ENCODE measurements at places on chromosomes 4 and X.
A peak's percentile ranks its signal among the peaks of the same experiment; 100 is the strongest.

- no peak for DNase-seq
Measured at GRCh38 chr4:61468024-61468720, 268.0 kb downstream of the ADGRL3 start.

DNA sequence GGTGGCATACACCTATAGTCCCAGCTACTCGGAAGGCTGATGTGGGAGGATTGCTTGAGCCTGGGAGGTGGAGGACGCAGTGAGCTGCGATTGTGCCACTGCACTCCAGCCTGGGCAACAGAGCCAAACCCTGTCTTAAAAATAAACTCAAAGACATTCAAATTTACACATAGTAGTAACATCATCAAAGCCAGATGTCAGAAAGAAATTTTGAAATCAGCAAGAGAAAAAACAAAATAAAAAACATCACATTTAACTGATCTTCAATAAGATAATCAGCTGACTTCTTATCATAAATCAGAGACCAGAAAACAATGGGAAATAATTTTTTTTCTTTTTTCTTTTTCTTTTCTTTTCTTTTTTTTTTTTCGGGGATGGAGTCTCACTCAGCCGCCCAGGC lies 78.9 kb upstream of the ZCCHC13 start:
- no peak for DNase-seq

- no peak for DNase-seq
Measured at GRCh38 chr4:141002323-141002805, 130.9 kb downstream of the RNF150 start.

- no peak for DNase-seq
Measured at GRCh38 chrX:106862972-106863688, 40.0 kb downstream of the RIPPLY1 start.

- DNase-seq = no peak
Measured at GRCh38 chr4:121277194-121278105, 103.4 kb downstream of the QRFPR start.

DNA sequence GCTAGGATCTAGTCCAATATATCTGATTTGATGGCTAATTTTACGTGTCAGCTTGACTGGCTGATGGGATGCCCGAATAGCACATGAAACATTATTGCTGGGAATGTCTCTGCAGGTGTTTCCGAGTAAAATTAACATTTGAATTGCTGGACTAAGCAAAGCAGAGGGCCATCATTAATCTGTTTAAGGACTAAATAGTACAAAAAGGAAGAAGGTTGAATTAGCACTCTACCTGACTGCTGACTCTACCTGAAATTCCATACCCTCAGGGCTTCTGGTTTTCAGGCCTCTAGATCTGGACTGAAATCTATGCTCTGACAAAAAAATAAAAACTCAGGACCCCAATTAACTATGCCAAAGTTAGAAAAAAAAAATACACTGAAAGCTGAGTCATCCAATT lies 1021.9 kb downstream of the FAM133A start:
- no peak for DNase-seq

DNA sequence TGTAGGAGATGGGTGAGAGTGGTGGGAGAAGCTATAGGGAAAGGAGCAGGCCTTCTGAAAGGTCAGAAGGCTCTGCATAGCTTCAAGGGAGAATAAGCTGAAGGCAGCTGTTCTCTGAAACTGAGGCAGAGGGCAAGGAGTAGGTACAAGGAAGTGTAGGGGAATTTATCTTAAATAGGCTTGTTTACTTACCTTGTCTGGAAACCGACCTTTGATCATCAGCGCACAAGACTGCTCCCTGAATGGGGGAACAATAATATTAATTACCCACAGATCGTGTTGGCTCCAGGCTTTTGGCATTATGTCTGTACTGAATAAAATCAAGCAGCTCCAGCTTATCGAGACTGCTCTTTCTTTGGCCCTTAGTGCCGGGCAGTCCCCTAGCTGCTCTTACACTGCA lies 175.5 kb upstream of the MAGEB16 start:
- no peak for DNase-seq

DNA sequence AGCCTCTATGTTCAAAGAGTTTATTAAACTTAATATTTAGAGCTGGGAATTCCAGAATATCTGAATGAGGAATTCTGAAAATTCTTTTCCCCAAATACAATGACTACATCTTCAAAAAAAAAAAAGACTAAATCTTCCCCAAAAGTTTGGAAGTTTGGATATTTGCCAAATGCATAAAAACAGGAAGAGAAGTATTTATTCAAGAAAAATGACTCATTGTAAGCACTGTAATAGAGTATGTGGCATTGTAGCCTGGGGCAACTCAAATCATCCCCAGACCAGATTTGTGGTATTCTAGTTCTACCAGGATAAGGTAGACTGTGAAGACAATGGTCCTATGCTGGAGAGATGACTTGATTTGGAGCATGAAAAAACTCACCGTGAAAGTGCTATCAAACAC lies 78.5 kb upstream of the PDHA2 start:
- no peak for DNase-seq

DNA sequence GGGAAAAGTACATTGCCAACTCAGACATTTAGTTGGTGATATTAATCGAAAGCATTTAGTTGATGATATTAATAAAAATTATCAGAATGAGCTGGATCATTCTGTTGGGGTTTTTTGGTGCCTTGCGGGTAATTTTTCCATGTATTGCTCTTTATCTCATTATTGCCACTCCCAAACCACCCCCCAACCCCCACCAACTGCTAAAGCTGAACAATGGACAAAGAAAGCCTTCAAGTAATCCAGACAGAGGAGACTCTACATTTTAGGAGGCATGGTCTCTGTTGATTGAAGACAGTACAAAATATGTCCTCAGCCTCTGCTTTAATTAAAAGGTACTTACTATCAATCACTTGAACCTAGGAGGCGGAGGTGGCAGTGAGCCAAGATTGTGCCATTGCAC lies 22.5 kb downstream of the PDK3 start:
- no peak for DNase-seq

GRCh38 chrX:27924261-27924660 lies 57.0 kb downstream of the DCAF8L1 start:
- DNase-seq = no peak

DNA sequence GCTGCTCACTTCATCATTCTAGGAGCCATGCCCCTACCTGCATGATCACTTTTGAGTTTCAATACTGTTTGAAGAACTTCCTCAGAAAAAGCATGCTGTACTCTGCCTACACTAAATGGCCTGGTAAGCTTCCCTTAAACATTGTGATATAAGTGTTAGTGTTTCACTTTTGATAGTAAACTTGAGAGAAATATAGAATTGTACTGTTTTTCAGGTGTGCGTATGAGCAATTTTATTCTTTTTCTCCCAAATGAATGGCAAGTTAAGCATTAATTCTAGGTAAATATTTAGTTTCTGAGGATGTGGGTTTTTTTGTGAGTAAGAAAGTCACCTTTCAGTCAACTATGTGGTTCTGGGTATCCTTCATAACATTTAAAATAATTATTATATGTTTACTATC lies 484.5 kb downstream of the IL15 start:
- no peak for DNase-seq

DNA sequence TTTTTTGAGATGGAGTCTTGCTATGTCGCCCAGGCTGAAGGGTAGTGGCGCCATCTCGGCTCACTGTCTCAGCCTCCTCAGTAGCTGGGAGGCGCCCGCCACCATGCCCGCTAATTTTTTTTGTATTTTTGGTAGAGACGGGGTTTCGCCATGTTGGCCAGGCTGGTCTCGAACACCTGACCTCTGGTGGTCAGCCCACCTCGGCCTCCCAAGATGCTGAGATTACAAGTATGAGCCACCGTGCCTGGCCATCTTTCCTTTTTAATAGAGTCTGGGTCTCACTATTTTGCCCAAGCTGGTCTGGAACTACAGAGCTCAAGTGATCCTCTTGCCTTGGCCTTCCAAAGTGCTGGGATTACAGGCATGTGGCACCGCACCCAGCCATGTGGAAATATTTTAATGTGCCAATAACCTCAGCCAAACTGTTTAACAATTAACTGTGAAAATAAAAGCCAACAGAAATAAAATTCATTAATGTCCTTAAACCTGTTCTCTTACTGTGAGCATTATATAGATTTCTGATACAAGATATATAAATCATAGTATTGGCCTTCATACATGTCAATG lies 16.3 kb downstream of the PDS5A start:
- no peak for DNase-seq

GRCh38 chrX:141220342-141221008 lies 21.8 kb downstream of the SPANXC start:
- DNase-seq = no peak

- DNase-seq = peak; percentile 2
Measured at GRCh38 chr4:1975391-1975801, 33.4 kb downstream of the NELFA start.

DNA sequence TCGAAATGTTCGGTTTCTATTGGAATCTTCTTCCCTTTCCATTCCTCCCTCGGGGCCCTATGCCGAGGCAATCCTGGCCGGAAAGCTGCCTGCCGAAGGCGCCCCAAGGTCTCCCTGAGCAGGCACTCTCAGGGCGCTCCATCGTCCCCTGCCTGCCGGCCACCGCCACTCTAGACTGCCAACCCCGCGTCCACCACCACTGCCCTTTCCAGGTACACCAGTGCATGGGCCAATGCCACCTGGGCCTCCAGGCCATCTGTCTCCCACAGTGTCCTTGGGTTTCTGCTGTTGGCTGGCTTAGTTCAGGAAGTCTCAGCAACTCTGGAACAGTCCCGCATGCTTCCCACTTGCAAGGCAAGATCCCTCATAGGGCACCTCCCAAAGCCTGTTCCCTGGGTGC lies 14.6 kb downstream of the CTAG1A start:
- no peak for DNase-seq

GRCh38 chr4:6538575-6538974 lies 36.4 kb upstream of the MAN2B2 start:
- no peak for DNase-seq

GRCh38 chr4:56460085-56460484 lies 7.3 kb upstream of the SRP72 start:
- DNase-seq = no peak

DNA sequence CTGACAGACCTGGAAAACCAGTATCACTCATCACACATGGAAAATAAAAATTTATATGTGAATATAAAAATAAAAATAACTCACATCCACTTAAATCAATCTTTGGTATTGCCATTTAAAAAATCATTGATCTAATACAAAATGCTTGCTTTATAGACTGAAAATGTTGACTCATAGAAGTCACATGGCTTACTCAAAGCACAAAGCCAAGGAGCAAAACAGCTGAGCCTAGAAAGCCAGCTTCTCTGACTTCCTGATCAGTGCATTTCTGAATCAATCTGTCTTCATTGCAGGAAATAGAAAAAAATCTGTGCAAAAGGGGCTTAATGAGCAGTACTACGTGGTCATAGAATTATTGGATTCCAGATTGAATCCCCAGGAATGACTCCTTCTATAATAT lies 176.9 kb upstream of the HS3ST1 start:
- no peak for DNase-seq

DNA sequence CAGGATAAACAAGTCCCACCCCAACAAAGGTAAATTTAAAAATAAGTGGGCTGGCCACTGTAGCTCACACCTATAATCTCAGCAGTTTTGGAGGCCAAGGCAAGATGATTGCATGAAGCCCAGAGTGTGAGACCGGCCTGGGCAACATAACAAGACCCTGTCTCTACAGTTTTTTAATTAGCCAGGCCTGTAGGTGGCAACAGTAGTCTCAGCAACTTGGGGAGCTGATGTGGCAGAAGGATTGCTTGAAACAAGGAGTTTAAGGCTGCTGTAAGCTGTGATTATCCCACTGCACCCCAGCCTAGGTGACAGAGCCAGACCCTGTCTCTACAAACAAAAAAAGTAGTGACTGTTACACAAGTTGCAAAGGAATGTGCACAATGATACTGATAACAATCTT lies 74.6 kb upstream of the FAAH2 start:
- no peak for DNase-seq

GRCh38 chrX:123424546-123424945 lies 240.5 kb downstream of the GRIA3 start:
- DNase-seq = no peak
